ENCODE measurements at places on chromosomes 16 and 17.

DNA sequence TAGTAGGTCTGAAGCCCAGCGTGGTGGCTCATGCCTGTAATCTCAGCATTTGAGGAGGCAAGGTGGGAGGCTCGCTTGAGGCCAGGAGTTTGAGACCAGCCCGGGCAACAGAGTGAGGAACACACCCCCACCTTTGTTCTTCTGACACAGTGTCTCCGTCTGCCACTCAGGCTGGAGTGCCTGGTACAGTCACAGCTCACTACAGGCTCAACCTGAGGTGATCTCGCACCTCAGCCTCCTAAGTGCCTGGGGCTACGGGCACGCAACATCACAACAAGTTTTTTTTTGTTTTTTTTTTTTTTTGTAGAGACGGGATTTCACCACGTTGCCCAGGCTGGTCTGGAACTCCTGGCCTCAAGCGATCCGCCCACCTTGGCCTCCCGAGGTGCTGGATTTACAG lies 6.7 kb upstream of the TLCD3A start:
- DNase-seq: no peak

DNA sequence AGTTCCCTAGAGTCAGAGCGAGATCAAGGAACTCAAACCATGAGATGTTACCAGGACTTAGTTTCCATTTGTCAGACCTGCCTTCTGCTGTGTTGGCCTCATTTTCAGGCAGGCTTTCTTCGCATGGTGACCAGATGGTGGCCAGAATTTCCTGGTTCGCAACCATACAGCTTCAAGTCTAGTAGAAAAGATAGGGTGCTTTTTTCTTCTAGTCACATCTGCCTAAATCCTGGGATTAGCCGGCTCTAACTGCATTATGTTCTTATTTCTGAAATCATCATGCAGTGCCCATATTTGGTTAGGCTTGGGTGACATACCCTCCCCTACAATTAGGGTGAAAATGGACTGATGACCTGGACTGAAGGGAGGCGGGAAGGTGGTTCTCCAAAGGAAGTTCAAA lies 131.5 kb downstream of the SHISA9 start:
- no peak for DNase-seq

GRCh38 chr17:45704251-45704650 lies 79.9 kb upstream of the CRHR1 start:
- DNase-seq: no peak

DNA sequence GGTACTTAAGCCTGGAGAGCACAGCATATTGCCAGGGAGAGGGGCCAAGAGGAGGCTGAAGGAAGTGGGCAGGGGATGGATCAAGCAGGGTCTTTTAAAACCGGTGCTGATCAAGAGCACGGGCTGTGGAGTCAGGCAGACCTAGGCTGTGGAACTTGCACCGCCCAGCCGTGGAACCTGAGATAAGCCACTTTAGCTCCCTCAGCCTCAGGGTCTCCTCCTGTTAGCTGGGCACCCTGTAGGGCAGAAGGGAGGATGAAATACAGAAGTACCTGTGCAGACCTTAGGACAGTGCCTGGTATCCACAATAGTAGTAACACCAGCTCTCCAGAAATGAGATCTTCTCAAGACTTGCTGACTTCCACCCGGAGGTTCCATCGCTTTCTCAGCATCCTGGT lies 9.3 kb downstream of the ODAD4 start:
- DNase-seq: no peak

DNA sequence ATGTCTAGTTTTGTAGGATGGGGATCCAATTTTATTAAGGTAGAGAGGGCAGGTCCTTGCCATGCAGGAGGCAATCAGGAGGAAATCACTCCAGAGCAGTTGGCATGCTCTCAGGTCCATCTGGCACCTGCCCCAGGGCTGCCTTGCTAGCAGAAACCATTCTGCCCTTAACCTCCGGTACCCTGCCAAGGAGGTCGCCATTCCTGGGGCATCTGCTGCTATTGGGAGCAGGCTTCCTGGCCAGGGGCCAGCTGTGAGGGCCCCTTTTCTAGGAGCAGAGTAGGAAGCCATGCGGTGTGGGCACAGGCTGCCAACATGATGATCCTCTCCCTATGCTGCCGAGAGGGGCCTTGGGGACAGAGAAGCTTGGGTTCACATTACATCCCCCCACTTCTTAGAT lies 47.6 kb upstream of the MGAT5B start:
- no peak for DNase-seq
